NCI-H524 (cell line): ENCODE measurements at places on chromosomes 11 and 22.
A peak's percentile ranks its signal among the peaks of the same experiment; 100 is the strongest.

DNA sequence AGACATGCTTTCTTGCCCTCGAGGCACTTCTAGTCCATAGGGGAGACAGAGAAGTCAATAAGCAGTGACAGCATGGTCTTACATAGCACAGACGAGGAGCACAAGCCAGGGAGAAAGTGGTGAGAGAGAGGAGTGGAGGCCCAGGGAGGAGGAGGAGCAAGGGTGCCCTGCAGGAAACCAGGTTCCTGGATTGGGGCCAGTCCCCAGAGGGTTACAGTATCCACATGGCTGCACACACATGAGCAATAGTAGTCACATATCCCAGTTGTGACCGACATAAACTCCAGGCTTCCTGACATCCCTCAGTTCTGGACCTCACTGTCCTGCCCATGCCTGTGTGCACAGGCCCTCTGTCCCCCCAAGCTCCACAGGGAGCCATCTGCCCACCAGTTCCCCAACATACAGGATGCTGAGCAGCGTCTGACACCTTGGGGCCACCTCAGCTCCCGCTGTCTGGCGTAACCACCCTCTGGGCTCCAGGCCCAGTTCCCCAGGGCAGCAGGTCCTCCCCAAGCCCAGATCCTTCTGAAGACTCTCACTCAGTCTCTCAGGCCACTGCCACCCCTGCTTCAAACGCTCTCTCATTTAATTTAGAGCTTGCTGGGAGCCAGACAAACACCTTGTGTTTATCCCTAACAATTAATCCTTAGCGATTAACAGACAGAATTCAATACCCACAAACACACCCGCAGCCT is 53.7 kb downstream of the DSCAML1 start:
- no peak for DNase-seq

- no peak for DNase-seq
Measured at GRCh38 chr11:27916541-27917100, 191.3 kb downstream of the KIF18A start.

- DNase-seq: no peak
Measured at GRCh38 chr11:74072721-74073120, 63.8 kb upstream of the UCP3 start.

DNA sequence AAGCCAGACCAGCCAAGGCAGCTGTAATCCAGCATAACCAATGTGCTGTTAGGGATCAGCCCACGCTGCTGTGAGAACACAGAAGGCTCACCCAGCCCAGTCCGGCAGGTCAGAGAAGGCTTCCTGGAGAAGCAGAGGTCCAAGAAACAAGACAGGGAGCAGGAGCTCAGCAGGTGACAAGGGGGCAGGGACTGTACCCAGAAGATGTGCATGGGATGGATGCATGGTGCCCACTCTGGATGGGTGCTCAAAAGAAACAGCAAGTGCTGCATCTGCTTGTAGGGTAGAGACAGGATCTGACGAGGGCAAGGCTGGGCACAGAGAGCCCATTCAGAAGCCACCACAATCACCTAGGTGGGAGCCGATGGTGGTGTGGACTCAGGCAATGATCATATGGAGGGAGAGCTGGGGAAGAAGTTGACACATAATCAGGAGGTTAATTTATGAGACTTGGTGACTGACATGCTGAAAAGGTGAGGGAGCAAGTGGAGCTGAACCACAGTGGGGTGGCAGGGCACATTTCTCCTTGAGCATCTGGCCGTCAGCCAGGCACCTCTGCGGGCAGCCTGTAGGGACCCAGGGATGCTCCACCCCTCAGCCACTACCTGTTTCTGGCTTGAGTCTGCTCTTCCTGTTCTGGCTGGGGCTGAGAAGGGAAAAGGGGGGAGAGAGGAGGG is 102.3 kb upstream of the DRD2 start:
- no peak for DNase-seq

DNA sequence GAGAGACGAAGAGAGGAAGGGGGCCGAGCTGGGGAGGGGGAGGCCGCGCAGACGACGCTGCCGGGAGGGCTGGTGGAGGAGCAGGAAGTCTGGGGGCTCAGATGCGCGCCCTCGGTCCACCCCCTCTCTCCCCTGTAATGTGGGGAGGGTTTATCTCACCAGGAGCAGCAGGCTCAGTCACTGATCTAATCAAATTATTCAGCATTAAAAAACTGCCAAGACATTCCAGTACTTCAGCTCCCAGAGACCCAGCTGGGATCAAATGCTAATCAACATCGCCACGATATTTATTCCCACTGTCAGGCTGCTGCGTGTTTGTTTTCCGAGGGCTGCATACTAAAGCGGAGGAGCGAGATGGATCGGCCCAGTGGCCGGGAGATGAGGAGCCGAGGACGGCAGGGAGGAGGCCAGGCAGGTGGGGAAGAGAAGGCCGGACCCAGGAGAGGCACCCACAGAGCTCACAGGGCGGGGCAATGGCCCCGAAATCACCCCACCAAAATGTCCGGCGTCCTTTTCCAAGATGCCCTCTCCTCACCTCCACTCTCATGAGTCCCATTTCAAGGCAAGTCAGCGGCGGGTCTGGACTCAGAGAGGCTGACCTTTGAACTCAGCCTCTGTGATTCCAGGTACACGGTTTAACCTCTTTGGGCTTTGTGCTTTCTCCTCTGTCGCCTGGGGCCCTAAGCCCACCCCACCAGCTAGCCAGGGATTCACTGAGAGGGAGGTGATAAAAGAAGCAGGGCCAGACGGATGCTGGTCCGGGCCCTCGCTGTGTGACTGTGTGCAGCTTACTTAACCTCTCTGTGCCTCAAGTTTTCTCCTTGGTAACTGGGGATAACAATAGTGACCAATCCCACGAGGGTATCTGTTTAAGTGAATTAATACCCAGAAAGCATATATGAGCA is 502.1 kb downstream of the MN1 start:
- DNase-seq: no peak

GRCh38 chr11:45385844-45386243 is 99.7 kb upstream of the SYT13 start:
- DNase-seq: no peak

- DNase-seq: peak; percentile 3
Measured at GRCh38 chr22:47154621-47155081, 392.2 kb downstream of the TBC1D22A start.

- DNase-seq: peak; percentile 91
Measured at GRCh38 chr22:42946546-42947198, 68.3 kb downstream of the PACSIN2 start.

DNA sequence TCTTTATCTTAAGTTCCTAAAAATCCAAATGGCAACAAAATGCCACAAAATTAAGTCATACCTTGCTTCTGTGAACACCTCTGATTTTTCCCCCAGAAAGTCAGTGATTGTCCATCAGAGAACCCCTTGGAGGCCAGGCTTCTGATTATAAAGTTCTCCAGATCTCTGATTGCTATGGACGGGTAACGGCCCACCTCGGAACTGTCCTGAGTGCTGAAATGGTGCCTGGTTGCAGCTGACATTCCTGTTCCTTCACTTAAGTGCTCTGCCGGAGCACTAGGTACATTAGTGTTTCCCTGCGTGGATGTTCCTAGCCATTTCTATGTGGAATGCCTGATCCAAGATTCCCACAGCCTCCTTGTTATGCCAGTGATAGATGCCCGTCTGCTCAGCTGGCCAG is 85.0 kb downstream of the CHST1 start:
- no peak for DNase-seq

- DNase-seq: no peak
Measured at GRCh38 chr11:130813638-130814037, 102.6 kb downstream of the SNX19 start.

- no peak for DNase-seq
Measured at GRCh38 chr22:25437414-25438160, 126.9 kb upstream of the GRK3 start.

- DNase-seq: peak; percentile 13
Measured at GRCh38 chr11:36240801-36241200, 48.4 kb downstream of the COMMD9 start.

DNA sequence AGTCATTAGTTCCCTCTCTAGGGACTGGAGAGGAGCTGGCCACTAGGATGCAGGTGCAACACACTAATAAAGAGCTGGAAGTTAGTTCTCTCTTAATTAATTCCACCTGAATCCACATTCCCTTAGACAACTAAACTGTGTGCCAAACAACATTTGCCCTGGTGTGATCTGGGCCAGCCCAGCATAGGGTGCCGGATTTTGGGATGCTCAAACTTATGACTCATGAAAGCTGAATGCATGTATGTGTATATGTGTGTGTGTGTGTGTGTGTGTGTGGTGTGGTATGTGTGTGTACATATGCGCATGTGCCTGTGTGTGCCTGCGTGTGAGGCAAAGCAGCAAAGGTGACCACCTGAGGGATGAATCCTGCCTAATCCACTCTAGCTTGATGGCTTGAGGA is 110.7 kb downstream of the EHF start:
- no peak for DNase-seq

- no peak for DNase-seq
Measured at GRCh38 chr11:114448749-114449482, 9.6 kb downstream of the REXO2 start.

GRCh38 chr11:58739725-58740430 is 8.1 kb upstream of the GLYAT start:
- no peak for DNase-seq

GRCh38 chr11:13249177-13249576 is 28.4 kb upstream of the BMAL1 start:
- no peak for DNase-seq

DNA sequence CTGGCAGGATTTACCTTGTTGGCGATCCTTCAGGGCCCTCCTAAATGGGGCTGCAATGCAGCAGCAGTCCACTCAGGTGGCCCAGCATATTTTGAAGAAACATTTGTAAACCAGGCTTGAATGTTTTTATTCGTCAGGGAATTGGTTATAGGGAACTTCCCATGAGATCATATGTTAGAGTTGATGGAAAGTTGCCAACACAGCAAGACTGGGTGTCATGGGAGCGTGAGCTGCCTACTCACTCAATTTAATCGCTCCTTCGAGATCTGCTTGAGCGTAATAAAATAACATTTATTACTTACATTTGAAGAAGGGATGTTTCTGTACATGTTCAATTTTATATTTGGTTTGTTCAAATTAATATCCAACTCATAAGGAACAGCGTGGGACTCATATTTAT is 19.4 kb downstream of the OR2AT4 start:
- no peak for DNase-seq

- DNase-seq: no peak
Measured at GRCh38 chr22:46122511-46122971, 27.8 kb upstream of the PPARA start.

- no peak for DNase-seq
Measured at GRCh38 chr11:114247070-114247789, 49.0 kb upstream of the NNMT start.

GRCh38 chr11:35282221-35282882 is 137.0 kb downstream of the SLC1A2 start:
- no peak for DNase-seq

- no peak for DNase-seq
Measured at GRCh38 chr22:35868938-35869337, 151.3 kb downstream of the APOL5 start.

- DNase-seq: no peak
Measured at GRCh38 chr11:2945757-2946287, 16.6 kb upstream of the PHLDA2 start.

- no peak for DNase-seq
Measured at GRCh38 chr22:38109371-38110001, 998 bp downstream of the BAIAP2L2 start.

DNA sequence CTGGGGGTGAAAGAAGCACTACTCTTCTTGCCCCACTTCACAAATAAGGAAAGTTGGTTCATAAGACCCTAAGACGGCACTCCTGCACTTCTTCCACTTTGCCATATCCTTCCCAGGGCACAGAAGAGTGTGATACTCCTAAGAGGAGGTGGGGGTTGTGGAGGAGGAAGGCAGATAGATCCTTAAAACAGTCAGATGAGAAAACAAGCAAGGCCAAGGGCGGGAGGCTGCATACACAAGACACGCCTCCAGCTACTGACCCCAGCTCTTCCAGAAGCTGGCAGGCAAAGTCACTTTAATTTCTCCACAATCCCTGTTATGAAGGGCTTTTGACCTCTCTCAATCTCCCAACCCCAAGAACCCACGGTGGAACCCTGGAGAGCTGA is 1.6 kb upstream of the CHRM4 start:
- DNase-seq: no peak

- peak; percentile 59 for DNase-seq
Measured at GRCh38 chr22:38733329-38733723, 22.5 kb downstream of the SUN2 start.

DNA sequence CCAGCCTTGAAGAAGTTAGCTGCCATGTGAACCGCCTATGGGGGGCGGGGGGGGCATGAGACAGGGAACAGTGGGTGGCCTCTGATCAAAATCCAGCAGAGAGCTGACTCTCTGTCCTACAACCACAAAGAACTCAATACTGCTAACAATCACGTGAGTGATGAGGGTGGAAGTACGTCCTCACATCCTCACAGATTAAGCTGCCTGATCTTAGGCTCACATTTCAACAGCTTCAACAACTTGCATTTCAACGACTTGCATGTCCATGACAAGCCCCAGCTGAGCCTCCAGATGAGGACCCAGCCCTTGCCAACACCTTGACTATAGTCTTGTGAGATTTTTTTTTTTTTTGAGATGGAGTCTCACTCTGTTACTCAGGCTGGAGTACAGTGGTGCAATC is 51.6 kb downstream of the CLMP start:
- DNase-seq: no peak

GRCh38 chr11:110128161-110128560 is 35.0 kb downstream of the ZC3H12C start:
- no peak for DNase-seq

GRCh38 chr11:77636731-77637344 is 756 bp downstream of the CLNS1A start:
- no peak for DNase-seq

DNA sequence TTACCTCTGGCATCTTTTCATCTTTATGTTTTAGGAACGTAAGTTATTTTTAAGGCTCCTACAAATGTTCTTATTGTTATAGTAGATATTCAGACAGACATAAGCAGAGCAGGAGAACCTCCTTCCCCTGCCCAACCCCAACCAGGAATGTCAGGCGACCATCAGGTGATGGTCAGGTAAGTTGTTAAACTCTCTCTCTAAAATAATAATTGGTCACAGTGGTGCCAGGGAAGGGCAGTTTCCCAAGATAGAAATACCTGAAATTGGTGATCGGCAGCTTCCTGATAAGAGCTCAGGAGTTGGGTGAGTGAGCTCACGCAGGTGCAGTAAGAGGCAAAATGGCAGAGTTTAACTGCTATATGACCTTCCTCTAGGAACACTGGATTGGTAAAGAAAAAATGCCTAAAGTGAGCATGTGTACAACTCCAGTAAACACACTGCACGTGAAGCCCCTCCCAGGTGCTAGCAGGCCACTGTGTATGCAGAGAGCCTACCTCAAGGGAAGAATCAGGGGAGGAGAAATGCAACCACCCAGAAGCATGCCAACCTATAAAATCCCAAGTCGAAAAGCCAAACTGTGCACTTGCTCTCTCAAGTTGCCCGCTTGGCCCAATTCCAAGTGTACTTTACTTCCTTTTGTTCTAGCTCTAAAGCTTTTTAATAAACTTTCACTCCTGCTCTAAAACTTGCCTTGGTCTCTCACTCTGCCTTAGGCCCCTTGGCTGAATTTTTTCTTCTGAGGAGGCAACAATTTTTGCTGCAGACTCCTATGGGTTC is 273.9 kb downstream of the SBF2 start:
- DNase-seq: no peak

DNA sequence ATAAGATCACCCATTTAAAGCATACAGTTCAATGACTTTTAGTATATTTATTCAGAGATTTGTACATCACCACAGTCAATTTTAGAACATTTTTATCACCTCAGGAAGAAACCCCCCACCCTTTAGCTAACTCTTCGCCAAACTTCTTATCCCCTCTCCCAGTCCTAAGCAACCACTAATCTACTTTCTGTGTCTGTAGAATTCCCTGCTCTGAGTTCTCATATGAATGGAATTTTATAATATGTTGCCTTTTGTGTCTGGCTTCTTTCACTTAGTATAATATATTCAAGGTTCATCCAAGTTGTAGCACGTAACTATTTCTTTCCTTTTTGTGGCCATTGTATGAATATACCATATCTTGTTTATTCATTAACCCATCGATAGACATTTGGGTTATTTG is 3.6 kb downstream of the ANKRD13D start:
- DNase-seq: no peak
